ENCODE measurements at places on chromosomes 4 and X.

GRCh38 chrX:134855751-134856150, 135.0 kb upstream of the SMIM10 start:
- DNase-seq = no peak

DNA sequence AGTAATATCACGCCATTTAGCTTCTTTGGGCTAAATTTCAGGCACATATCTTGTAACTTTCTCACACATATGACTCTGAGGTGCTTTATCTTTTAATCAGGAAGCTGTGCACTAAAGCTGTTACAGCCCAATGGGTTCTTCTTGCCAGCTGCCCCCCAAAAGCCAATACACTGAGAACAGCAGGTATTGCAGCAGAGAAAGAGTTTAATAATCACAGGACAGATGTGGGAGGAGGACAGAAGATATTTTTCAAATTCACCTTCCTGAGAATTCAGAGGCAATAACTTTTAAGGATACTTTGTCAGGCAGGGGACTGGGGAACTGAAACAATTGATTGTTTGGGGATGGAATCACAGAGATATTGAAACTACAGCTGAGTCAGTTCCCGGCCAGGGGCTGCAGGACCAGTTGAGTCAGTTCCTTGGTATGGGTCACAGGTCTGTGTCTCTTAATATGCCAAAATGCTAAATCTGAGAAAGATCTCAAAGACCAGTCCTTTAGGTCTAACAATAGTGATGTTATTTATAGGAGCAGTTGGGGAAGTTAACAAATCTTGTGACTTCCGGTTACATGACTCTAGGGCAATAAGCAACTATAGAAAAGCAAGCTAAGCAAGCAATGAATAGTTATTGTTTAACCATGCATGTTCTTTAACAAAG, 28.1 kb downstream of the DDIT4L start:
- DNase-seq = no peak

DNA sequence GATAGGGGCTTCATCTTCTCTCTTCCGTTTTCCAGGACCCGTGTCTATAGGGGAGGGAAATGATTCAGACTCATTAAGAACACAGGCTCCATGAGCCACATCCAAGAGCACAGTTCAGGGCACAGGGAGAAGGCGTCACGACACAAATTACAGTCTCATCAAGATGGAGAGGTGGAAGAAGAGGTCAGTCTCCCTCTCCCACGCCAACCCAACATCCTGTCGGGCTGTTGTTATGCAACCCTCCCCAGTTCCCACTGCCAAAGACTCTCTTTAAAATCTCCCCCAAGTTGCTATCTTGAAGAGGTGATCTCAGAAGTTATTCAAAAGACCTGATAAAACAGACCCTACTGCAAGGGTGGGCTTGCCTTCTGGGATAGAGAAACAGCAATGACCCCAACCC, 12.6 kb downstream of the ZMYM3 start:
- no peak for DNase-seq

DNA sequence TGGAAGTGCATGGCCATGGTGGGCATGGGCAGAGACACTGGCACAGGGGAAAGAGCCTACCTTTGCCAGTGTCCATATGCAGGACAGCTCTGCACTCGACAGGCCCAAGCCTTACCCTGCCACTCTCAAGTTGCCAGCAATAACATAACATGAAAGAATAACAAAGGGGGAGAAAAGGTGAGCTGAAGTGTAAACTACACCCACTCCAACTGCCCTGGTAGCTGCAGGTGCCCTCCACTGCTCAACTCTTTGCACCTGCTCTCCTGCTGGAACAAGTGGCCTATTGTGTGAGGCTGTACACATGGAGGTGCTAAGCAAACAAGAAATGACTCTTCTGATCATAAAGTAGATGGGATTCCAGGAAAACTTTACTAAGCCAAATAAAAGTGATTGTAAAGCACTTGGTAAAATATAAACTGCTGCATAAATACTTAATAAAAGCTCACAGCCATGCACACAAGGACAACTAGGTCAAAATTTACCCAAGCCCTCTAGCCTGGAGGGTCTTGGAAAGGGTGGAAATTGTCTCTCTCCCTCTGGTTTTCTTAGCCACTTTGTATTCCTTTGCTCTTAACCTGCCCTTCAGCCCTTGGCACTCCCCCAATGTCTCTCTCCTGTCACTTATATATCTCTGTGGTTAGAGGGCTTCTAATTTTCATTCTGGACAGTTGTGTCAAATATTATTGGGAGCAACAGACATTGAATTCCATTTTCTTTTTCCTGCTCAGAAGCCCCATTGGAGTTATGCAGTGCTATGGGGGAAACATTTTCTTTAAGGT, 261.2 kb upstream of the GPC4 start:
- no peak for DNase-seq

- DNase-seq = no peak
These were observed 936.6 kb upstream of the EPHA5 start for GRCh38 chr4:66606908-66607307.

GRCh38 chr4:92387459-92388069, 83.8 kb downstream of the GRID2 start:
- peak; percentile 49 for DNase-seq

- peak; percentile 84 for DNase-seq
These were observed 8.3 kb upstream of the MAP7D3 start for GRCh38 chrX:136259543-136259942.

- DNase-seq = peak; percentile 47
These were observed 951.2 kb downstream of the TECRL start for GRCh38 chr4:63458010-63458409.

GRCh38 chr4:61924131-61924530, 724.0 kb downstream of the ADGRL3 start:
- no peak for DNase-seq

GRCh38 chr4:875818-876423, 50.0 kb upstream of the CPLX1 start:
- no peak for DNase-seq

- DNase-seq = no peak
These were observed 115.9 kb upstream of the PDLIM3 start for GRCh38 chr4:185651137-185651677.

DNA sequence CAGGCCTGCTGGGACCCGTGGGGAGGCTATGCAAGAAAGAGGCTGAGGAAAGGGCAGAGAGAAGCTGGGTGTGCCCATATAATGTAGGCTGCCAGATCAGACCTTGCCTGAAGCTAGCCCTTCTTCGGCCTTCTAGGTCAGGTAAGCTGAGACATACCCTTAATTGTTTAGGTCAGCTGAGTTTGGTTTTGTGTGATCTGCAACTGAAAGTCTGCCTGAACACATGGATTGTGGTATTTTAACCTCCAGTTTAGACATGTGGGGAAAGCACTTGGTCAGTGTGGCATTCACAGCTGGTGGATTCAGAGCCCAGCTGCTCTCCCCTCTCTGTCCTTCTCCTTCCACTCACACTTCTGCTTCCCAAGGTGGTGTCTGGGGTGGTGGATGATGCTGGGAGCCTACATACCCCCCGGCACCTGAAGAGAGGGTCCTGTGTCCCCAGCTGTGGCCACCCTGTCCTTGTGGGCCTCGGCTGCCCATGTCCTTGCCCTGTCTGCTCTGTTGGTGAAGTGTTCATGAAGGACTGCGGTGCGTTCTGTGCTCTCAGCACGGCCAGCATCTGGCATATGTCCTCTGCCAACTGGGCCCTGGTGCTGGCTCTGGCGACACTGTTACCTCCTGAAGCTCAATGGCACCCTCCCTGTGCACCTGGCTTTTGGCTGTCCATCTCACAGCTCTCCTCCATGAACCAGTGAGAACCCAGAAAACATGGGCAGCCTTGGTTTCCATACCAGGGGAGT, 82.1 kb downstream of the NAT8L start:
- DNase-seq = no peak

DNA sequence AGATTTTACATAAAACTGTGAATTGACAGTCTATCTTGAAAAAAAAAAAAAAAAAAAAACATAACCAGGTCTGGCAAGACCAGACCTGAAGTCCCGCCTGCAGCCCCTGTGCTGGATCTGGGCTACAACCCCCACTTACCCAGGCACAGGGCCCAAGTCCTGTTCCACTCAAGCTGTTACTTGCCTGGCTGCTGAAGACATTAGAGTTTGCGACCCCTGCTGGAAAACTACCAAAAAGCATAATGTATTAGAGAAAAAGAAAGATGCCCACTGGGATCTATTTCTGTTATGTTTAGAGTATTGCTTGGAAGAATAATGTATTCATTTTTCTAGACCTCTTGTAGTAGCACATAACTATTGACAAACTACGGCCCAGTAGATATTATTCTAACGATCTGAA, 4.7 kb downstream of the HS3ST1 start:
- DNase-seq = peak; percentile 53

DNA sequence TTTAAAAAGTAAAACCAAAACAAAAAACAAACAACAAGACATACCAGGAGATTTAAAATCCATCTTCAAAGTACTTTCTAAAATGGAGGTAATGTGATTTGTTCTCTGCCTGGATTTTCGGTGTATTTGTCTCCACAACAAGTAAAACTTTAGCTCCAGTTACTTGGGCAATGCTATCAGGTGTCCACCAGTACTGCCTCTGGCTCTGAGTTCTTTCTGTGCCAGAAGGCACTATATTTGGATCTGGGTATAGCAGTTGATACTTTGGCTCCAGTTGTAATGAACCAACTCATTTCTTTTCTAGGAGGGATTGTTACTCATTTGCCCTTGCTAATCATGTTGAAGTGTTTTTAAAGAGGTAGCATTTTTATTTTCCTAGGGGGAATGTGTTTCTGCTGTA, 9.5 kb upstream of the PDLIM5 start:
- no peak for DNase-seq

DNA sequence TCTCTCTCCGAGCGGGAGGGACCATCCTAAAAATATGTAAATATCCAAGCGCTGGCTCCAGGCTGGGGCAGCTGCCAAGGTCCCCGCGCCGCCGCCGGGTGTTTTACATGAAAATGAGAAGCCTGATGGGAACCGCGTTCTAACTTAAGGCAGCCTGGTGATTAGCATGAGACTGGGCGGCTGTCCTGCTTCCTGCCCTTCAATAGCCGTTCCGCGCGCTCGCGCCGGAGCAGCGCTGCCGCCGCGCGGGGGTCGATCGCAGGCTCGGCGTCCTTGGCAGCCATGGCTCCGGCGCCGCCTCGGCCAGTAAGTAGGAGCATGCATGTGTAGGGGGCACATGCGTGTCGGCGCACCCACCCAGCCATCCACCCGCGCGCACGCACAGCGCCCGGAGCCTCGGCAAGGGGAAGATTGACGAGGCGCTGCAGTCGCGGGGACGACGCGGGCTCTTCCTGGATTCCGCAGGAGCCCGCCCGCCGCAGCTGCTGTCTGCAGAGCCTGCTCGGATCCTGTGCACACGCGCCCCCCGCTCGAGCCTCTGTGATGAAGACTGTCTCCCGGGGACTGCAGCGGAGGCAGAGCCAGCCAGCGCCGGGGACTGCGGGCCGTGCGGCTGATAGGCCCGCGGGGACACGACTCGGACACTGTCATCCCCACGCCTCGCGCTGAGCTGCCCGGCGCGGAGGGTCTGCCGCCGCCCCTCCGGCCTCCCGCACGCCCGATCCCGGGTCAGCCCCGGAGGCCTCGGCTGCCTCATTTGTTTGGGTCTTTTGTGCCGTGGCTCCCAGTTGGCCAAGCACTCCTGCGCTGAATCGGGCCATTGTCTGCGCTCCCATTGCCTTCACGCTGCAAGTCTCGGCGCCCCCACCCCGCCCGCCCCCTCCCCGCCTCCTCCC, 734 bp downstream of the STOX2 start:
- DNase-seq = peak; percentile 33
